Uterus (tissue), 4 donors: ENCODE measurements at places on chromosomes 3 and 15. TPM values are rescaled to one million over a fixed set of nuclear protein-coding genes. Genes with fewer than 3 reads are reported as not detected.

Gene C3orf22
- total RNA-seq: not detected

Gene ZNF80
- total RNA-seq: not detected

- H3K27me3 ChIP-seq: no peaks in the 10 kb centered on the region
- peaks cover 3% of the 10 kb centered on the region for H3K4me1 ChIP-seq
- no peak for DNase-seq
- no peaks in the 10 kb centered on the region for H3K36me3 ChIP-seq
- H3K4me3 ChIP-seq: no peak overlapping the region
- H3K27ac ChIP-seq: no peak overlapping the region
Observed at GRCh38 chr15:88400084-88400483, 67.1 kb downstream of the MRPL46 start.

DNA sequence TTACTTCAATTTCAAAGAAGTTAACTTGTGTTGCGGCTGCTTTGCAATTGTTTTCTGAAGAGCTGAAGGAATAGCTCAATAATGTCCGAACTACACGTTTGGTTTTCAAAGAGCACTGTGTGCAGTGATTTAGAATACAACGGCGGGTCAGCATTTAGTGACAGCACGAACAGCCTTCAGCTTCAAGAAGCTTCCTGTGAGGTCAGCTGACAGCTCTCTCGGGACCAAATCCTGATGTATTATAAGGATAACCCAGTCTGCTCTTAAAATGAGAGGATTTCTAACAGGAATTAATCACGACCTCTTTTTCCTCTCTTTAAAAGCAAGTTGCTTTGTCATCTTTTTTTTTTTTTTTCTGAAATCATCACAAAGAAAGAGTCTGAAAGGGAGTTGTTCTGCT is 97.9 kb upstream of the UNC13C start:
- no peak overlapping the region for H3K4me3 ChIP-seq
- DNase-seq: no peak
- H3K27ac ChIP-seq: no peak overlapping the region
- H3K36me3 ChIP-seq: no peaks in the 10 kb centered on the region
- H3K27me3 ChIP-seq: no peaks in the 10 kb centered on the region

DNA sequence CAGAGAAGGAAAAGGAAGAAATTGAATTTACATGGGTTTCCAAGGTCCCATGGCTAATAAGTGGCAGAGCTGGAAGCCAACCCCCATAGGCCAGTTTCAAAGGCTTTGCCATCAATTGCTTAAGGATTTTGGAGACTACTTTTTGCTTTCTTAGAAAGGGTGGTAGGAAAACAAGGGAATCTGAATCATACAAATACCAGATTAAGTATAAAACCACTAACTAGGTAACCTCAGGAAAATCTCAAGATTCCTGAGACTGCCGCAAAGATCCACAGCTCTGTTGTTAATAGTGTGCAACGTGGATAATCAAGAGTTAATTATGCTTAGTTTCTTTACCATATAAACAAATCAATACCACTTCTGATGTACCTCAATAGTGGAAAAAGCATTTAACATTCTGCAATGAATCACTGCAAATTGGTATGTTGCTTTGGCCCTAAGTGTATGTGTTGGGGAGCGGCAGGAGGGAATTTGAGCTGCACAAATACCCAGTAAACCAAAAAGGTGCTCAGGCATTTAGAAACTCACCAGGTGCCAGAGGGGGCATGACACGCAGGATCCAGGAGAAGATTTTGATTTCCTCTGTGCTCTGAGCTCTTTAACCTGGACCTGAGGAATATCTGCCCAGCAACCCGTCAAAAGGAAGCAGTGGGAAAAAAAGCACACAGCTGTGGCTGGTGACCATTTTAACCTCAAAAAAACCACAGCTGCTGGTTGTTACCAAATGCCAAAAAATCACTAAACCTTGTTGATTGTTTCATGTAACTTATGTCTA is 22.0 kb downstream of the AADAC start:
- H3K4me1 ChIP-seq: no peaks in the 10 kb centered on the region
- no peak overlapping the region for H3K4me3 ChIP-seq
- no peaks in the 10 kb centered on the region for H3K27me3 ChIP-seq
- no peak overlapping the region for H3K27ac ChIP-seq
- no peaks in the 10 kb centered on the region for H3K36me3 ChIP-seq
- DNase-seq: no peak

DNA sequence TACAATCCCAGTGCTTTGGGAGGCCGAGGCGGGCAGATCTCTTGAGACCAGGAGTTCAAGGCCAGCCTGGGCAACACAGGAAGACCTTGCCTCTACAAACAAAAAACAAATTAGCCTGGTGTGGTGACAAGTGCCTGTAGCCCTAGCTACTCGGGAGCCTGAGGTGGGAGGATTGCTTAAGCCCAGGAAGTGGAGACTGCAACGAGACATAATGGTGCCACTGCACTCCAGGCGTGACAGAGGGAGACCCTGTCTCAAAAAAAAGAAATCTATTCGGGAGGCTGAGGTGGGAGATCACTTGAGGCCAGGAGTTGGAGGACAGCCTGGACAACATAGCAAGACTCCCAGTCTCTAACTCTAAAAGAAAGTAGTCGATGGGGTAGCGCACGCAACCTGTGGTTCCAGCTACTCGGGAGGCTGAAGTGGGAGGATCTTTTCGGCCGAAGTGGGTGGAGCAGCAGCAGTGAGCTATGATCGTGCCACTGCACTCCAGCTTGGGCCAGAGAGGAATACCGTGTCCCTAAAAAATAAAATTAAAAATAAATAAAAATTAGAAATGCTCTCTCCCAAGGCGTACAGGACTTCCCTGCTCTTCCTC is 775 bp downstream of the C3orf33 start:
- peak overlapping the region; percentile 79 for H3K4me3 ChIP-seq
- H3K27me3 ChIP-seq: no peaks in the 10 kb centered on the region
- H3K36me3 ChIP-seq: no peaks in the 10 kb centered on the region
